ENCODE measurements at places on chromosomes 7 and 10.

DNA sequence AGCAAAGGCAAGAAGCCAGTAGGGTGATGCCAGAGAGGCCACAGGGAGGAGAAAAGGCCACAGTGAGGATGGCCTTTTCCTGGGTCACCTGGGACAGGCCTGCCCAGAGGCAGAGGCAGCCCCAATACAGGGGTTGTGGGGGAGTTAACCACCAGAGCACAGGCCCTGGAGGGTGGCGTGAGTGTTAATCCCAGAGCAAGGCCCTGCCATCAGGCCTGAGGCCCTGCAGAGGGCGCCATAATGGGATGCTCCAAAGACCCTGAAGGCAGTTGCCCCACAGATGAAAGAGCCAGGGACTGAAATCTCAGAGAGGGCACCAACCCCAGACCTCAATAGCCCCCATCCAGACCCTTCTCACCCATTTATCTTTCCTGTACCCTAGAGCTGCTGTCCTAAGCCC is 23.9 kb downstream of the SLC13A4 start:
- no peak for DNase-seq

GRCh38 chr10:4111643-4112042 is 326.6 kb upstream of the KLF6 start:
- no peak for DNase-seq

DNA sequence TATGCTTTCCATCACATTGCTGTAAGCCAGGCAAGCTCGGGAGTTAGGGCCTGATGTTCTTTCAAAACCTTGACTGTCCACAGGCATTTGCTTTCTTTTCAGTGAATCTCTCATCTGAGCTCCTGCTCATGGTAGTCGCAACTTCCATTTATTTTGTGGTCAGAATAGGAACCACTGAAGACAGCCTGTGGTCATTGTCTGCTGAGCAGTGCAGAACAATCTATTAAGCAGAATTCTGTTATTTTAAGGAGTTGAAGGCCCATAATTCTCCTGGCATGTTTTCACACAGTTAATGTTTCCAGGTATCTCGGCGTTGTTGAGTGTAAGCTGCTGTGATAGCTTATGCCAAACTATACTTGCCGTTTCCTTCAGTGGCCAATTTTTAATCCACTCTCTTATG is 491.1 kb upstream of the AKR1E2 start:
- no peak for DNase-seq

DNA sequence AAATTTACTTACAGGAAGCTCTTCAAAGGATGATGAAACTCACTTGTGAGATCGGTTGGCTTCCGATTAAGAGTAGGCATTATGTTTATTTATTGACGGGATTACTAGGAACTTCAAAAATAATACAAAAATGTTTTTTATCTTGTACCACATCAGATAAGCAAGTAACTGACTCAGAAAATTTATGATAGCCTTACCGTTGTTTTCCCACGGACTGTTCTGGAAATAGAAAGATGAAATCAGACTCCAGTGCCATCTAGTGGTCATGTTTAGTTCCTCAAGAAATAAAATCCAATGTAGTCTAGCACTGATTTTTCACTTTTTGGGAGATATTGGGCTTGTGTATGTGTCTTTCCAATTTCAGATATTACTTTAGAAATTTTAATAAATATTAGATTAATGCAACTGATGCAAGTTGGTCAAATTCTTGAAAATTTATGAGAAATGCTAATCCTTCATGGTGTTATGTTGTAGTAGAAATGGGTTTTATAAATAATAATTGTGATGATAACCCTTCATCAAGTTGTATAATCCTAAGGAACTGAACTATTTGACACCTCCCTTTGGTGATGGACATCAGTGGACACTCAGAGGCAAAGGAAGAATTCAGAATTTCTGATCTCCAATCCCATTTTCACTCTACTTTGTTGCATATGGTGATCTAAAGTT is 168.8 kb downstream of the TMEM26 start:
- no peak for DNase-seq

DNA sequence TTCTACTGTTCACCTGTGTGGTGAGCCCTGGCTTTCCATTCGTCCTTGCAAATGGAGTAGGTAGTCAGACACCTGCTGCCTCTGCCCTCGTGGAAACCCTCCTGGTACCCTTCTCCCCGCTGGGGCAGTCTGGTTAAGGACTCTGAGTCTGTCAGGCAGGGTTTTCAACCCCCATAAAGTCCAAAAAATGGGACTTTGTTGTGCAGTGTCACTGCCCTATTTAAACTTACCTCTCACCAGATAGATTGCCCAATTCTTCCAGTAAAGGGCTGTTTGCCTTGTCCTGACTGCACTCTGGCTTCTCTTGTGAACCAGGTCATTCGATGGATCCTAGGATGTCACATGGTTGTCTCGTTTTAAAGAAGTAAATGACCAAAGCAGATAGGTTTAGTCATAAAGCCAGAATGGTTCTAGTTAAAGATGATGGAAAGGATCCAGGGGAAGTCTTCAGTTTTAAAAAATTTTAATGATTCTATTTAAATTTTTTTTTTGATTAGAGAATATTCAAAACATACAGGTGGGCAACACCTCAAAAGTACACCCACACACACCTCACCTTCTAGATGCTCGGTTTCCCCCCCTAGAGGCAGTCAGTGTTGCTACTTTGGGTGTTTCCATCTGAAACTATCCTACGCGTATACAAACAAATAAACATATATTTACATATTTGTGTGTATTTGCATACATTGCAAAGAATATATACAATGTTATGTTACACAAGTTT is 22.0 kb downstream of the TMEM176B start:
- no peak for DNase-seq

DNA sequence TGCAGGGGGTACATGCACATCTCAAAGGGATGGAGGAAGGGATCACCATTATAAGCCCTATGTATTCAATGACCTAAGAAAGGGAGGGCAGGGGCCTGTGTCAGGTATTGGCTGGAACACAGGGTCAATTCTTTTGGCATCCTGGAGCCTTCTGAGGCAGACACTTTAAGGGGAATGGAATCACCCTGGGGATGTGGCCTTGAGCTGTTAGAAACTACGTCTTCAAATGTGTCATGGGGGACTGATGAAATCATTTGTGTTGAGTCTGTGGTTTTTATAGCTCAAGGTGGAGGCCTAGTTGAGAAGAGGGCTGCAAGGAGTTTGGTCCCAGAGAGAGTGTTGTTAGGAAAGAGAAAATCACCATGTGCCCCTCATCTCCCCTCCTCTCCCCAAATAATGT is 206.1 kb upstream of the CELF2 start:
- DNase-seq, result no peak

- no peak for DNase-seq
Measured at GRCh38 chr10:49290607-49291006, 8.4 kb upstream of the C10orf71 start.

DNA sequence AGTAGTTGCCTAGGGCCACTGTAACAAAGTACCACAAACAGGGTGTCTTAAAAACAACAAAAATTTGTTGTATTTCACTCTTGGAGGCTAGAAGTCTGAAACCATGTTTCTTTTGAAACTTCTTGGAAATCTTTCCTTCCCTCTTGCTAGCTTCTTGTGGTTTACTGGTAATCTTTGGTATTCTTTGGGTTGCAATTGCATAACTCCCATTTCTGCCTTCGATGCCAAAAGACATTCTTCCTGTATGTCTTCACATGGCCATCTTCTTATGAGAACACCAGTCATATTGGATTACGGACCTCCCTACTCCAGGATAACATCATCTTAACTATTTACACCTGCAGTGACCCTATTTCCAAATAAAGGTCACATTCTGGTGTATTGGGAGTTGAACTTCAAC is 357.4 kb downstream of the PPP1R3A start:
- no peak for DNase-seq

GRCh38 chr7:47149208-47149839 is 432.6 kb downstream of the TNS3 start:
- DNase-seq, result no peak

DNA sequence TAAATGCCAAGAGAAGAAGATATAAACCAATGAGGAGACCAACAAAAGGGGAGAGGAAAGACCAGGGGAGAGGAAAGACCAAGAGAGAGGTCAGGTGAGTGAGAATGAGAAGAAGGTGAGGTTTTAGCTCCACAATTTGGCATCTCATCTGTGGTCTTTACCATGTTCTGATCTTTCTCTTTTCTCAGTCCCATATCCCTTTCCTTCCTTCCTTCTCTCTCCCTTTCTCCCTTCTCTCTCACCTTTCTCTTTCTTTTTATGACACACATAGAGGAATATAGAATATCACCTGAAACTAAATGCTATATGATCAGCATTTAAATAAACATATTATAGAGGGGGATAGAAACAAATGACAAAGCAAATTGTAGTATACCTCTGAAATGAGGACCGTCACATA is 57.4 kb downstream of the ATE1 start:
- DNase-seq, result no peak

DNA sequence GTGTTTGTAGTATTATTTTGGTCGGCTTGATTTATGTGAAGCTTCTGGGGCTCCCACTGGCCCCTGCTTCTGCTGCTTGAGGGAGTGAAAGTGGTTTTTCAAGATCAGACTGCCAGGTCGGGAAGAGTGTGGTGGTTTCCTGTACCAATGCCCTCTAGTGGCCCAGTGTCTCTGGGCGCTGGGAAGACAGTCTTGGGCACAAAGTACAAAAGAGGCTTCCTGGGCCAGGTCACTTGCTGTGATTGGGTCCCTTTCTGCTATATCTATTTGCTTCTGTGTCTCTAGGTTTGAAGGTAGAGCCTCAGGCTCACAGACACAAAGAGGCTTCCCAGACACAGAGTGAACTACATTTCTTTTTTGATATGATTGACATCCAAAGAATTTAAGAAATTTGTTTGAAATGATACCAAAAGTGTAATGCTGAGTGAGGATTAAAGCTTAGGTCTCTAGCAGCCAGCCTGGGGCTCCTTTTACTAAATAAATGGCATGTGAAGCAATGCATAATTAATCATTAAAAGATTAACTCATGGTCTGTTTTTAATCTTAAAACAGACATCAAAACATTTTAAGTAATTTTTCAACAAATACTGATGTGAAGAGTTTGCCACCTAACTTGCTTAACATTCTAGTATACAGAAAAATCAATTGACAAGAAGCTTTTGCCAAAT is 36.3 kb downstream of the ABCB1 start:
- DNase-seq, result no peak

DNA sequence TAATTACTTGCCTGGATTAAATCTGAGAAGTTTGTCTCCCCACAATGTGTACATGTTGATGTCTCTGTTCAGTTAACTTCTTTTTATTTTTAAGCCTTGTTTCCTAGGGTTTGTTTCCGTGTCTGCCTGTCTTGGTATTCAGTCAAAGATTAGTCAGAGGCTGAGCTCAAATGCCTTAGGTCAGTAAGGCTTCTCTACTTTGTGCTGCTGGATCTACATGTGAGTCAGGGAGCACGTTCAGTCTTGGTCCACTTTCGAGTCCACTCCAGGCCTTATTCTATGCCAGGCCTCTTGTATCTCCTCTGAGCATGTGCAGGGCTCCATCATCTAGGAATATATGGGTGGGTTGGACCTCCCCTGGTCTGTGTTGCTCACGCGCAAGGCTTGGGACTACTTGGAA is 93.3 kb upstream of the FZD8 start:
- no peak for DNase-seq

GRCh38 chr10:16049782-16050181 is 189.5 kb upstream of the MINDY3 start:
- no peak for DNase-seq

DNA sequence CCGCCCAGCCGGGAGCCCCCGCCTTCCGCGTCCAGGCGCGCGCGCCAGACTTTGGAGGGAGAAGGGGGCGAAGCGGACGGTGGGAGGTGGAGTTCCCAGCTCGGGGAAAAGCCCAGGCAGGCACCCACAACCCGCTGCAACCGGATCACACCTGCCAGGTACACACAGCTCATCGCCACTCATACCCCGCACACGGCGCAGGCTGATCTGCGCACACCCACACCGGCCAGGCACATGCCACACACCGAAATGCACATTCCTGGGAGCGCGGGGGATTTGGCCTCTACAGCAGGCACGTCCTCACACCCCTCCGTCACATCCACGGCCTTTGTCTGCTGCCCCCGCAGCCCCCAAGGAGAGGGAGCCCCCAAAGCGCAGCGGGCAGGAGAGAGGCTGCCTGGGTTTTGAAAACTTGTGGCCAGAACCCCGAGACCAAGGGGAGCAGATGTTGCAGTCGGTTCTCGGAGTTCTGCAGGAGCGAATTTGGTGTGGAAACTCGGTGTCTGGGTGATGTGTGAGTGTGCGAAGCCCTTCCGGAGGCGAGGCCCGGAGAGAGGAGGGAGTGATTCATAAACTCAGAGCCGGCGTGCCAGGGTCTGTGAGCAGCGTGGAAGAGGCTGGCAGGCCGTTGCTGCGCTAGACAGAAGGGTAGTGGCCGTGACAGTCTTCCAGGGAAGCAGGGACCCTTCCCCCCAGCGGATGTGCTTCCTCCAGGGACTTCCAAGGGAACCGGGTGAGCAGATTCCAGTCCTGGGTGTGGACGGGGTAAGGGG is 734 bp downstream of the CHST3 start:
- peak; percentile 80 for DNase-seq

GRCh38 chr7:123939784-123940183 is 14.7 kb downstream of the SPAM1 start:
- DNase-seq, result no peak

DNA sequence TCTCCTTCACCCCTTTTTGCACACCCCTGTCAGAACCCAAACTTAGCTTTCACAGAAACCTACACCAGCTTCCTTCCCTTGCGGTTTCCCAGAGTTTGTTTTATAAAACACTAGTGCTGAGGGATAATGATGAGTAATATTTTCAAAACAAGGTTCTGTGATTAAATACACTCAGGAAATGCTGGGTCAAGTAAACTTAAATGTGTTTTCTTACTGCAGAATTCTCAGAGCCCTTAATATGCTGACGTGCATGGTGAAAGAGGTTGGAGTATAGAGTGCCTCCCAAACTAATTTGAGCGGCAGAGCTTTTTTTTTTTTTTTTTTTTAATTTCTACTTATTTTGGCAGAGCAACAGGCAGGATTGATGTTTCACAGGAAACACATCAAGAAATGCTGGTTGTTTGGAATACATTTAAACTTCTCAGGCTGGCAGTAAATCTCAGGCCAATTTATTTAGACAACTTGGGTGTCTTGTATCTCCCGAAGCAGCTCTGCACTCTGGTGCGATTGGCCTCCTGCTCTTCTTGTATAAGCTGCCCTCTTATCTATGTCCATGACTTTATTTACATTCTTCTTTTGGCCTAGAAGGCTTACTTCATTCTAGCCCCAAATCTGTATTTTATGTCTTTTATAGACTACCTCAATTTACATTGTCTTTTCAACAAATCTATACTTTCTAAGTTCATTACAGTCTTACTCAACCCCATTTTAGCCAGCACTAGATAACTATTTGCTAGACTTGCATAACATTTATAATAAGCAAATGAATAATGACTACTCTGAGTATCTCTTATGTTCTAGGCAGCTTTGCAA is 165.4 kb downstream of the BMPER start:
- DNase-seq, result no peak

DNA sequence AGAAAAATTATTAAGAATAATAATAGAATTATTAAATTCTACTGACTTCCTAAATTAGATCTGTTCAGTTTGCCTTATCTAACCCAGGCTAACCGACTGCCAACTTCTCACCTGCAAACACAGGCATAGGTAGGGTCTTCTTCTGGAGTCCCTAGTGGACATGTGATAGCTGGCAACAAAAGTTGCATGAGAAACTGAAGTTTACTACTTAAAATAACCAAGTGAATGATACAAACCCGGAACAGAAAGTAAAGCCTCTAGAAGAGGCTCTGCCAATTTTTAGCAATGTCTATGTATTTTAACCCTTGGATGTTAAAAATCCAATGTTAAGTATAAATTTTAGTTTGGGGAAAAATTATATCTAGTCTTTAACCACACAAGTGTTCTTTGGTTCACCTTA is 37.6 kb downstream of the NDUFB2 start:
- DNase-seq, result no peak

- no peak for DNase-seq
Measured at GRCh38 chr10:36388166-36388565, 737.2 kb upstream of the ANKRD30A start.
